ENCODE measurements at places on chromosomes 16 and 17.

GRCh38 chr16:26830428-26831127 is 236.1 kb upstream of the C16orf82 start:
- no peak for DNase-seq

GRCh38 chr17:39674702-39675389 is 6.6 kb downstream of the PNMT start:
- DNase-seq = no peak

GRCh38 chr16:78269256-78269655 is 169.8 kb downstream of the WWOX start:
- no peak for DNase-seq

DNA sequence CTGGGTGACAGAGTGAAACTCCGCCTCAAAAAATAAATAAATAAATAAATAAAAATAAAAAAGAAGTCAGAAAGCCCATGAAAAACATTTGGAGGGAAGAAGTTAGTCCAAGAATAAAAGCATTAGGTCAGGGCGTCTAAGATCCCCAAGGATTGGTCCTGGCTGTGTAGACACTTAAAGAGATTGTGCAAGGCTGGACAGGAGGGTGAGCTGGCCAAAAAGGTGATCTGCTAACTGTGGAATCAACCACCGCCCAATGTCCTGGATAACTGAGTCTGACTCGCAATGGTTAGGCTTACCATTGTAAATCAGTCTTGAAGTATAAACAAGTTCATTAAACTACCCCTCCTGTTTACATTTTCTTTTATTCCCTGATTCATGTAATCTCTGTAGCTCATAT is 8.8 kb upstream of the ABCA8 start:
- no peak for DNase-seq

DNA sequence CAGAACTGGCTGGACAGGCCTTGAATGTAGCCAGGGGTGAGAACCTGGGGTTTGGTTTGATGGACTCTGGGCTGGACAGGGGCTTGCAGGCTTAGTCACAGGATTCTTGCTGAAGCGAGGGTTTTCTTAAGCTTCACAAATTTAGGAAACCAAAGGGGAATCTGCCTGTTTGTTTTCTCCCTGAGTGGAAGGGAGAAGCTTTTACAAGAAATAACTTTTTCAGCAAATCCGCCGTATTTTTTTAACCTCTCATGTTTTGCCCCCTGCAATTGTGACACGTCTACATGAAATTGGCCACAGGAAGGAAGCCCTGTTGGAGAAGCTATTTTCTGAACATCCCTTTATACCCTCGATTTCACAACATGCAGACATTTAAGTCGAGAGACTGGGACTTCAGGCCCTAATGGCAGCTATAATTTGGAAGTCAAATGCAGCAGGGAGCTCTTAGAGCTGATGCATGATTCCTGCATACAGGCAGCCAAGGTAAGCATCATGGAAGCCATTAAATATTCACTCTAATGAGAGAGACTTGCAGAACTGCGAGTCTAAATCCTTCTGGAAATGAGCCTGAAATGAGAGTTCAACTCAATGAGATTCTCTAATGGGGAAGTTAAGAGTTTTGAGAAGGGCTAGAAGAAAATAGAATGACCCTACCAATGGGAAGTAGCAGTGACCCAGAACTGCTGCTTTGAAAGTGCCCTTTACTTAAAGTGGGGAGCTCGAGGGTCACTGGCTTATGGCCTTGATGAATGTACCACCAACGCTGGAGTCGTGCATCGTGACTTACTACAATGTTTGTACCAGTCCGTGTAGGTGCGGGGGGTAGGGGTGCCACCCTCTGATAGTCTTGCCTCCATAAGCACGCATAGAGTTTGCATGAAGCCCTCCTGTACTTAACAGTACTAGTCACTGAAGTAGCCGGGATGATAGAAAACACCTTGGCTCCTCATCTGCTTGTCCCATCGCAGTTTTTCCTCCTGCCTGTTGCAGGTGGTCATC is 45.1 kb upstream of the IRF8 start:
- no peak for DNase-seq

DNA sequence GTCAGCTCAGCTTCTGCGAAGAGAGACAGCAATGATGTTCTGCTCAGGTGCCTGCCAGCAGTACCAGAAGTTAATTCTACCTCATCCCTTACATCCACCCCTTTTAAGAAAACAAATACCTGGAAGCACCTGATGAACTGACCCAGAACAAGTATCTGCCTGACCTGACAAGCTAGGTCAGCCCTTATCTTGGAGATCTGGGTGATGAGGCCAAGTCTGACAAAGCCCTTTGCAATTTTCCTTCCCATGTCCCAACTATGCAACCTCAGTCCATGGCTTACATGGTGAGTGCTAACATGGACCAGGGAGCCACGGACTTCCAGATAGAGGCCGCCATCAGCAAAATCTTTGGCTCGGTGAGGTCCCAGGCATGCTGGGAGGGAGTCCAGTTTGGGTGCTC is 3.6 kb downstream of the ACADVL start:
- DNase-seq = no peak

GRCh38 chr16:68085259-68086071 is at the start of gene NFATC3:
TSS of gene NFATC3 (plus strand) at chr16:68085370. CDS start at chr16:68085682, 312 bp downstream.
- peak; percentile 99 for DNase-seq

- DNase-seq = no peak
Observed at GRCh38 chr16:51383909-51384308, 232.8 kb upstream of the SALL1 start.

Measured in stimulated activated CD4-positive, alpha-beta T cell treated with anti-CD3 and anti-CD28 coated beads, Interleukin-15, amount 100 ng/mL, for 1 hour (primary cell).